ENCODE measurements at places on chromosomes 12 and 14.

- DNase-seq, result no peak
These were observed 86.5 kb downstream of the DHRS2 start for GRCh38 chr14:23722675-23723074.

GRCh38 chr14:66540038-66540437, 32.1 kb downstream of the GPHN start:
- DNase-seq, result no peak

DNA sequence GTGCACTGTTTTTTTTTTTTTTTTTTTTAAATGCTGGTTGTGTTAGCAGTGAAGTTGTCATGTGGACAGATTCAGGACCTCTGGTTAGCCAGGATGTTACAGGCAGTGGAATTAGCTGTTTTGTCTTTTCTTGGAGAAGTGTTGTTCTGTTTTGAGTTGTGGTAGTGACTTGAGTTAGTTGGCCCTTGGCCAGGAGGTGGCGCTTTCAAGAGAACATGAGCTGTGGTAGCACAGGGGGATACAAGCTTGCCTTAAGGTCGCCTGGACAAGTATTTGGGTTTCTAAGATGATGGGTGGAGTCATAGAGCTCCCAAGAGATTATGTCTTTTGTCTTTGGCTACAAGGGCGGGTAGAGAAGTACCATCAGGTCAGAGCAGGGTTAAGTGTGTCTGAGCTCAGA, 33.3 kb upstream of the CCDC198 start:
- no peak for DNase-seq

DNA sequence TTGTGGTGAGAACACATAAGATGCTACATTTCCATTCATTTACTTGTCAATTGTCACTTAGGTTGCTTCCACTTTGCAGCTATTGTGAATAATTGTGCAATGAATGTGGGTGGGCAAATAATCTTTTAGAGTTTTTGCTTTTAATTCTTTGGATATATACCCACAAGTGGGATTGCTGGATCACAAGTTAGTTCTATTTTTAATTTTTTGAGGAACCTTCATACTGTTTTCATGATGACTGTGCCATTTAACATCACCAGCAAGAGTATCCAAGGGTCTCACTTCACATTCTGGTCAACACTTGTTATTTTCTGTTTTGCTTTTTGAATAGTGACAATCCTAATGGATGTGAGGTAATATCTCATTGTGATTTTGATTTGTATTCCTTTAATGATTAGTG, 10.5 kb downstream of the CLEC6A start:
- DNase-seq, result no peak
